T-helper 1 cell treated with Interleukin-12 subunit alpha and Interleukin-12 subunit beta and Interleukin-4 antibody, amounts not matched to agents 30 ng/mL and 1 ng/mL, for 36 hours (primary cell): ENCODE measurements at places on chromosomes 2 and 18. TPM values are rescaled to one million over a fixed set of nuclear protein-coding genes. Genes with fewer than 3 reads are reported as not detected.

NEDD4L gene
- total RNA-seq = 4.3 and 4.6 TPM in 2 replicates

ANKRD62 gene
- not detected in 2 replicates for total RNA-seq

ANXA4 gene
- 67.1 and 69.9 TPM in 2 replicates for total RNA-seq

GALNT5 gene
- total RNA-seq = not detected in 2 replicates

INHA gene
- total RNA-seq = not detected in 2 replicates

PDCD1 gene
- total RNA-seq = 7.8 and 8.9 TPM in 2 replicates

FABP1 gene
- total RNA-seq = not detected in 2 replicates

MTA3 gene
- total RNA-seq = 25.6 and 30.3 TPM in 2 replicates

NT5C1B gene
- total RNA-seq = not detected in 2 replicates

RUFY4 gene
- total RNA-seq = 3.2 and 3.3 TPM in 2 replicates

RTKN gene
- 3.7 and 4.0 TPM in 2 replicates for total RNA-seq

TLX2 gene
- total RNA-seq = 1.2 and 1.6 TPM in 2 replicates
